ENCODE measurements at places on chromosomes 2 and 18. TPM values are rescaled to one million over a fixed set of nuclear protein-coding genes. Genes with fewer than 3 reads are reported as not detected.

RSAD2 gene
- 0.63 TPM for total RNA-seq

ZSWIM2 gene
- not detected for total RNA-seq

CERKL gene
- not detected for total RNA-seq

FAM161A gene
- total RNA-seq, result 8.1 TPM

C1D gene
- total RNA-seq, result 43.0 TPM

OTOS gene
- total RNA-seq, result not detected

ABHD1 gene
- 0.09 TPM for total RNA-seq

GALNT14 gene
- 0.72 TPM for total RNA-seq

GBX2 gene
- total RNA-seq, result 0.25 TPM

LDLRAD4 gene
- total RNA-seq, result 0.54 TPM

GAL3ST2 gene
- total RNA-seq, result 0.25 TPM

All from fibroblast of the aortic adventitia (primary cell).